ENCODE measurements at places on chromosomes 7 and 10. TPM values are rescaled to one million over a fixed set of nuclear protein-coding genes. Genes with fewer than 3 reads are reported as not detected.
A peak's percentile ranks its signal among the peaks of the same experiment; 100 is the strongest.

The TBX20 gene
- not detected for total RNA-seq

DNA sequence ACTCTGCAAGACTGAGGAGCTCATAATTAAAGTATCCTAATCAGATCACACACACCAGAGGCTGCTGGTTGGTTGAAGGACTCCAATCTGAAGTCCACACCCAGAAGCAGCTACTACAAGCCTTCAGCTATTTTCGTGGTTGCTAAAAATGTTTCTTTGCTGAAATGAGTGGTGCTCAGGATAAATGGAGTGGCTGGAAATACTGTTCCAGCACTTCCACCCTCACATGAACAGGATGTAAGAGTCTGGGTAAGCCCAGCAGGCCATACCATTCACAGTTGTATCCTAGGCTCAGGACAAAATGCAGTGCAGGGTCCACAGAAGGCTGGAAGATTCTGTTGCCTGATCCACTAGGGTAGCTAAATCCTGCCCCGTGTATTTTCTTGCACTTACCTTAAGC lies 34.1 kb downstream of the AFAP1L2 start:
- peaks cover 39% of the 10 kb centered on the region for H3K4me1 ChIP-seq
- no peaks in the 10 kb centered on the region for H3K36me3 ChIP-seq

DNA sequence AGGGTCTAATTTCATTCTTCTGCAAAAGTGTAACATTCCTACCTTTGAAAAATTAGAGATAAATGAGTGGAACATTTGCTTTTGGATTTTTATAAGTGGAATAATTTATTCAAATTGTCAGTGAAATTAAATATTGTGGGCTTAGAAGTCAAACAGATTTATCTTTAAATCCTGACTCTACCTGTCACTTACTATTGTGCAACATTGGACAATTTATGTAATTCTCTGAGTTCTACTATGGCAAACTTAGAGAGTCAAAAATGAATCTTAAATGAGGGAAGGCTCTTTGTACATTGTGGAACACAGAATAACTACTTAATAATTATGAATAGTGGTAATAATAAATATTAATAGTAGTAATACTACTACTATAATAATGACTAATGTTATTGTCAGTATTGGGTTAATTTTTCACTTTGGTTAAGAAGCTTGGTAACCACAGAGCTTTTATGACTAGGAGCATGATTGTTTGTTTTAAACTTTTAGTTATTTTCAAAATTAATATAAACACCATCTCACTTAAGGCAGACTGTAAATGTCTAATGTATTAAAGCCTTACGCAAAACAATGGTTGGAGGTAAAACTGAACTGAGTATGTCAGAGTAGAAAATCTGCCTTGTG lies 70.0 kb downstream of the PRKG1 start:
- no peak for DNase-seq
- H3K4me3 ChIP-seq: no peak overlapping the region
- no peaks in the 10 kb centered on the region for H3K27me3 ChIP-seq
- H3K4me1 ChIP-seq: peaks cover 4% of the 10 kb centered on the region
- no peak overlapping the region for H3K27ac ChIP-seq

GRCh38 chr10:87927091-87927490 lies 63.7 kb downstream of the PTEN start:
- H3K27ac ChIP-seq: peak overlapping the region; percentile 64
- peaks cover 4% of the 10 kb centered on the region for H3K36me3 ChIP-seq
- no peak overlapping the region for H3K4me3 ChIP-seq

- no peak for DNase-seq
- H3K36me3 ChIP-seq: no peaks in the 10 kb centered on the region
- H3K27ac ChIP-seq: no peak overlapping the region
Observed at GRCh38 chr10:95730233-95730632, 25.7 kb upstream of the ENTPD1 start.

DNA sequence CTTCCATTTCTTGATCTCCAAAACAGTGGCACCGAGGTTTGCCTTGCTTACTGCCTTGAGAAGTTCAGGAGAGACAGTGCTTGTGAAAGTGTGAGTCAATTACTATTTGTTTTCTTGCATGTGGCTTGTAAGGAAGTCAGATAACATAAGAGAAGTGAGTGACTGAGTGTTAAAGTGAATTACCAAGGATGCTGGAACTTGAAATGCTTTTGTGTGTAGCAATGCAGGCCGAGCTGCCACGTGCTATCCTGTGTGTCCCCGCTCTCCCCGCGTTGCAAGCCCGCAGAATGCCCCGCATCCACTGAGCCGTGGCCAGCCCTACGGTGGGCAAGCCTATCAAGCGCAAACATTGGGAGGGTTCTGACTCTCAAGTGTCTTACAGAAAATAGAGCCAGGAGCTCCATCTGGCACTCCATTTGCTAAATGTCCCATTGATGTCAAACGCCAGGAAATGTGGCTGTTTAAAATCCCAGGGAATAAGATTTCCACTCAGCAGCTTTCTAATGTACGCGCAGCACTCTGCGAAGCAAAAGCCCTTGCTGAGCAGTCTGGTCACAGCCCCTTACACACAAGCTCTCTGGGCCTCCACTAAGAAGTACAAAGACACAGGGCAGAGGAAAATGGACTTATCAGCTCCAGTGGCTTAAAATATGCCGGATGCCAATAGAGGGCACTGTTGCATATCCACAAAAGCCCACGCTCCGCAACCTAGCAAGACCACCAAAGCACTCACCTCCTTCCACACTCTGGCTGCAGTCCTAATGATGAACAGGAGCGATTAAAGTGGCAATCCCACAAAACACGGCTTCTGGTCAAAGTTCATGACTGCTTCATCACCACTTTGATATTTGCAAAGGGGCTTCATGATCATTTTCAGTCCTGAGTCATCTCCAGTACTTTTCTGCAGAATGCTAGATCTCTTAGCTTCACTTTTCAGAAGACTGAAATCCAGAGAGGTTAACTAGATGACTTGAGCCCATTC lies 158.0 kb upstream of the ITGB1 start:
- no peak overlapping the region for H3K27ac ChIP-seq
- no peaks in the 10 kb centered on the region for H3K36me3 ChIP-seq
- H3K27me3 ChIP-seq: no peaks in the 10 kb centered on the region
- no peak overlapping the region for H3K4me3 ChIP-seq

DNA sequence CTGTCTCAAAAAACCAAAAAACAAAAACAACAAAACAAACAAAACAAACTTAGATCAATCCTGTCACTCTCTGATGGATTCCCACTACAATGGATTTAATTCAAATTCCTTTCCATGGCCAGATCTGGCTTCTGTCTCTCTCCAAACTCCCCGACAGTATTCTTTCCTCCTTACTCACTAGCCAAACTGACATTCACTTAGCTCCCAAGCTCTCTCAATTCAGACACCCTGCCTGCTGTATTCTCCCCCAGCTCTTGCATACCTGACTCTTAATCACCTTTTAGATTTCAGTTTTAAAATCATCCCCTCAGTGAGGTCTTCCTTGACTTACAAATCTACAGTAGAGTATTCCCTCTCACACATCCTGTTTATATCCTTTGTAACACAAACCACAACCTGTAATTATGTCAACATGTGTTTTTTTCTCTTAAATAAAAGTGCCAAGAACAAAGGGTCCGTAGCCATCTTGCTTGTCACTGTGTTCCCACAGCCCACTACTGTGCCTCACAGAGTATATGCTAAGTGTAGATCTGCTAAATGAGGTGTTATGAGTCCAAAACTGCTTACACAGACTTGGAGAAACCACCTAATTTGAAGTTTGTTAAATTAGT lies 14.4 kb downstream of the HERPUD2 start:
- peaks cover 35% of the 10 kb centered on the region for H3K4me1 ChIP-seq
- peaks cover 7% of the 10 kb centered on the region for H3K36me3 ChIP-seq
- no peak overlapping the region for H3K27ac ChIP-seq
- no peak overlapping the region for H3K4me3 ChIP-seq

- peaks cover 9% of the 10 kb centered on the region for H3K4me1 ChIP-seq
- no peaks in the 10 kb centered on the region for H3K27me3 ChIP-seq
- H3K27ac ChIP-seq: no peak overlapping the region
- H3K36me3 ChIP-seq: peaks cover 54% of the 10 kb centered on the region
Observed at GRCh38 chr7:76063114-76063513, 15.2 kb downstream of the MDH2 start.

DNA sequence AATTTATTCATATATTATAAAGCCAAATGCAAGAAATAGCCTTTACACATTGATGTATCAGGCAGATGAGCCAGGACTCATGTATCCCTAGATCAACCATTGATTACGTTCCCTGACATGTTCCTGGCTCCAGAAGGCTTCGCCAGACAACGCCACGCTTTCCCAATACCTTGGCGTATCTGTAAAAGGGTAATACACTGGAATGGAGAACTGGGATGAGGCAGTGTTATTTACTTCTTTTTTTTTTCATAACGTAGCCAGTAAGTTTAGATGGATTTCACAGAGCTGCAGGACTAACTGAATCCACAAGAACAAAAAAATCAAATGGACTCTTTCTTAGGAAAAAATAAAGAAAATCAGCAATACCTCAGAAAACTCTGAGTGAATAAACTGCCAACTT lies 588.1 kb upstream of the SEMA3D start:
- H3K27me3 ChIP-seq: no peaks in the 10 kb centered on the region
- no peak overlapping the region for H3K4me3 ChIP-seq
- H3K4me1 ChIP-seq: peaks cover 13% of the 10 kb centered on the region

GRCh38 chr7:101121991-101122932 lies 4.6 kb upstream of the SERPINE1 start:
- H3K4me3 ChIP-seq: peak overlapping the region; percentile 69
- H3K4me1 ChIP-seq: peaks cover 88% of the 10 kb centered on the region
- H3K27ac ChIP-seq: peak overlapping the region; percentile 100
- H3K36me3 ChIP-seq: peaks cover 4% of the 10 kb centered on the region
- H3K27me3 ChIP-seq: no peaks in the 10 kb centered on the region

DNA sequence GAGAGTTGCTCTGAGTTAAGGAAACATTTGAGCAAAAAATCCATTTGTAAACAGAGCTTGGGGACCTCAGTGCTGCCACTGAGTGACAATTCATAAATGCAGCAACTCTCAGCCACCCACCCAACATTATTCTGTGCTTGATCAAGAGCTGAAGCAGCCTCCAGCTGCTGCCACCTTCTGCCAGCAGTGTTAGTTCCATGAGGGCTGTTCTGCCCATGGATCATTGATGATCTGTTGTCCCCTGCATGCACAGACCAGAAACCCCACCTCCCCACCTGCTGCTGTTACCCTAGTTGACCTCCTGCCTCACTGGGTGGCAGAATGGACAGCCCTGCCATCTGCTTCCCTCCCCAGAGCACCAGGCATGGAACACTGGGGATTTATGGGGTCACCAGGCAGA lies 305.4 kb downstream of the KCNMA1 start:
- no peak overlapping the region for H3K4me3 ChIP-seq
- no peak overlapping the region for H3K27ac ChIP-seq
- peaks cover 2% of the 10 kb centered on the region for H3K36me3 ChIP-seq

All from chondrocyte (in vitro differentiated cells).